ENCODE measurements at places on chromosomes 7 and 10.

GRCh38 chr7:151631570-151631952 lies 111.9 kb upstream of the RHEB start:
- no peak for DNase-seq

DNA sequence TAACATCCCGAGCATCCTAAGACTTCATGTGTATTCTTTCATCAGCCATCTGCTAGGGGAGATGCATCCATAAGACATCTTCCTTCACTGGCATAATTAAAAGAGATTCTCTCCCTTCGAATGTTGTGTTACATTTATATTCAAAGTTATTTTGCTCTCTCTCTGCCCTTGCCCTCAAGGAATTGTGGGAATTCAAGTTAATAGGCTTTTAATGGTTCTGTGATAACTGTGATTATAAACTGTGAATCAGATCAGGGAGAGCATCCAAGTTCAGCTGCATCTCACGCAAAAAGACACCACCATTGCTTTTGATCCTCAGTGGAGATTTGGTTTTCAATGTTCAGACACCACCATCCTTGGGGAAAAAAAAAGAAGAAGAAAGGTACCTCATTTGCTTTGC lies 9.2 kb upstream of the TEX36 start:
- no peak for DNase-seq

GRCh38 chr10:112298581-112298980 lies 15.4 kb downstream of the TECTB start:
- no peak for DNase-seq

DNA sequence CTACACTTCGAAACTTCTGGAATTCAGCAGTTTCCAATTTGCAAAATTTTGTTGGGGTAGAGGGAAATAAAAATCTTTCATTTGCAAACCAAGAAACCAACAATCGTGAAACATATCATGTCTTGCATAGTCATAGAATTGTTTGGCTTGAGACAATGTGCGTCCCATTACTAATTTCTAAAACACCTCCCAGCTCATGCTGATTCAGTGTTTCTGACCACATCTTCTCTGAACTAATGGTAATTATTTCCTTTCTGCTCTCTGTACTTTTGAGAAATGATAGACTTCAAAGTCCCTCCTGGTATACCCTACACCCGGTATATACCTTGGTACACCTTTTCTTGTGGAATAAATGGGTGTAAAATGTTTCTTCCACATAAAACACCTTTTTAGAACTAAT lies 41.8 kb upstream of the TSPAN13 start:
- no peak for DNase-seq

DNA sequence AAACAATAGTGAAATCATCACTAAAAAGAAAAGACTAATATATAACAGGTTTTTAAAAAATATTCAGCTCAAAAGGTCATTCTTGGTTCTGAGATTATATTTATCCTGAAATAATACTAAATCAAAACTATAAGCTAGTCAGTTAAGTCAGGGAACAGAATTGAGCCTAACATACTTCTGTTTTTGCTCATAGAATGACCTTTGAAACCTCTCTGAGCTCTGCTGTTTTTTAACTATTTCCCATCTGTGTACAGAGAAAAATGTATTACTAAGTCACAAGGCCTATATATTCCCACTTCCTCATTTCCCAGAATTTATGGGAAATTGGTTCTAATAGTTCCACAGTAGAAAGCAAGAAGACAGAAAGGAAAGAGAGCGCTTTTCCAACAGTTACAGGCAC lies 346.8 kb upstream of the ETV1 start:
- no peak for DNase-seq

DNA sequence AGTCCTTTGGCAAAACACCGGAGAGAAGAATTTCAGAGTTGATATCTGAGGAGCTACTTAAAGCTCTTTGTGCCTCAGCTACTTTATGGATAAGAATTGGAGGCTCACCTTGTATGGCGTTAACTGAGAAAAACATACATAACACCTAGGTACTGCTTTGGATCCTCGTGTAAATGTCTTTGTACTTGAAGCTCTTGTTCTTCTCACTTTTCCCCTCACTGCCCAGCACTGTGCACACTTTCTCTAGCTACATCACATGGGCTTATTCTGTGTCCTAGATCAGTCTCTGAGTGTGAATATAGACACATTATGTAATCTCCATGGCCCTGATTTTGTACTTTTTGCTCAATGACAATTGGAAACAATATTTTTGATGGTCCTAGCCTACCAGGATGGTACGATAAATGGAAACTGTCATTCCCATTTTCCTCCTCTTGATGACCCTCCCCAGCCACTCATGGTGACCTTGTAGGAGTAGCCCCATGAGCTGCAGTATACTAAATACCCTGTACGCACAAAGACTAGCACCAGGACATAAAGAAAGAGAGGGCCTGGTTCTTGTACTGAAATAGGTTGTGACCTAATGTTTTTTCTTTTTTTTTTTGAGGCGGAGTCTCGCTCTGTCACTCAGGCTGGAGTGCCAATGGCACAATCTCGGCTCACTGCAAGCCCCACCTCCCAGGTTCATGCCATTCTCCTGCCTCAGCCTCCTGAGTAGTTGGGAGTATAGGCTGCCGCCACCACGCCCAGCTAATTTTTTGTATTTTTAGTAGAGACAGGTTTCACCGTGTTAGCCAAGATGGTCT lies 22.1 kb downstream of the STAMBPL1 start:
- no peak for DNase-seq

DNA sequence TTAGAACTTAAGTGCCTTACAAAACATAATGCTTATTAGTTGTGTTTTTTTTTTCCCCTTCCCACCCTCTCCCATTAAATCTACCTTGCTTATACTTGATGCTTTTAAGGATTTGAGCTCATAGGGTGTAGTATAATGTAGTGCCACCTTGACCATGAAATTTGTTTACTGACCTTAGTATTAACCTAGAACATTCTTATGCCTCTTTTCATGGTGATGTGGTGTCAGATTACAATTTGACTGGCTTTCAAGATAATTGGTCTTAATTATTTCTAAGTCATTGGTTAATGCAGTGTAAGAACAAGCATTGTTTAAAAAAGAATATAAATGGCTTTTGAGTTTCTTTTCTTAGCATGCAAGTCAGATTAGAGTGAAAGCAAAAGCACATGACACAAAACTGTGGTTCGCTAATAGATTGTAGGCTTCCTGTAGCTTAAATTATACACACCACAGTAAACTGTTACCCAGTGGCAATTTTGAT lies 61.8 kb downstream of the ADD3 start:
- no peak for DNase-seq
